ENCODE measurements at places on chromosomes 3 and 15.

GRCh38 chr3:69115731-69116130 is 6.7 kb downstream of the LMOD3 start:
- no peak for DNase-seq

- DNase-seq = no peak
Measured at GRCh38 chr3:119062892-119063291, 28.2 kb upstream of the IGSF11 start.

GRCh38 chr3:41960826-41961750 is 815 bp downstream of the ULK4 start:
- DNase-seq = peak; percentile 79

DNA sequence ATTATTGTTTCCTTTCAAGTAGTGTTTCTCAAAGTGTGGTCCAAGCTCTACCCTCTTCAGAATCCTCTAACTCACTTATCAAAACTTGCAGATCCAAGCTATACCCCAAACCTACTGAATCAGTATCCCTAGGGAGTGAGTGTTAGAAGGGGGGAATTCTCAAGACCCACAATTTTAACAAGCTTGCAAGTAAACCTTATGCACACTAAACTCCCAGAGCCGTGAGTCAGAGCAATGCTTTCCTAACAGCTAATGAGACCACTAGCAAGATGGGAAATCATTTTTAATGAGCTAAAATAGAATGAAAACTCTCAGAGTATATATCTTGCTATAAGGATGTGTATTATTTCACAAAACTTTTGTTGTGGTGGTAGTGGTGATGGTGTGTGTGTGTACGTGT is 41.1 kb upstream of the SRGAP3 start:
- DNase-seq = no peak

DNA sequence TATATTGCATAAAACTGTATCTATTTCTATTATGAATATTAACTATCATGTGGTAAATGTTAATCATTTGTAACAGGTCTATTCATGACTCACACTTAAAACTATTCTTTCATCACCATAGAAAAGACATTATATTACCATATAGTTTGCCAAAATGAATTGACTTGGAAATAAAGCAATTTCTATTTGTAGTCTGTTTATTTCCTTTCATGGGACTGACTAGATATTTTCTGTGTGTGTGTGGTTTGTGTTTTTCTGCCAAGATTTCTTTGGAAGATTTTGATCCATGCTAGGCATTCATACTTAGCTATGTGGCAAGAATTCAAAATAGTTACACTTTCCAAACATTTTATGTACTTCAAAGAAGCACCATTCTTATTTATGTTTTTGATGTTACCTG is 522.5 kb upstream of the AGTR1 start:
- DNase-seq = no peak

DNA sequence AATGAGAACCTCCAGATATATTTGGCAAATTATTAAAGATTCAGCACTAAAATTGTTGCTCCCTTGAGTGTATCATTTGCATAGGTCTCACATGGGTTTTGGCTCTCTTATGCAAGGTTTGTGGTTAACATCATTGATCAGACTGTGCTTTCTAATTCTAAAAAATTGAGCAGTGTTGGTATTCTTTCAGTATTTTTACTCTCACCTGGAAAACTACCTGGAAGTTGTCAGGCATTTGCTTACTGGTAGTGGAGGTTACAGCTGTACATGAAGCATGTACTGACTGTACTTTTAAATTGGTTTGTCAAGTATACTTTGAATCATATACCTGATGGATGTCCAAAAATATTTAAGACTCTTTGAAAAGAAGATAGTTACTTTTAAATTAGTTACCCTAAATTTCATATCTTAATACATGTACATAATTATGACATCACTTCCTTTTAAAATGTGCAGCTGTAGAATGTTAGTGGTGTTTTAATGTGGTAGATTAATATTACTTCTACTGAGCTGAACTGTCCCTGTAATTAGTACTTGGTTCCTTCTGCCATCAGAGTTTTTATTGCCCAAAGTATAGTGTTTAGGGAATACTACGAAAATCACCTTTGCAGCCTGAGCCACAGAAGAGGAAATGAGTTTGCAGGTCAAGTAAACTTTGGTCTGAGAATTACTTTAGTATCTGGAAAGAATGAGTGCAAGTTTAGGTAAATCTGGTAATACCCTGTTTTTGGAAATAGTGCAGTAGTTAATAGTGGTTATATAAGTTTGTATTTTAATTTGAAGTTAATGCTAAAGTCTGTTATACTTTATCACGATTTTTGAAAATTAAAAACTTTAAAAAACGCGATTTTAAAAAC is 2.8 kb downstream of the CHD2 start:
- DNase-seq = no peak

DNA sequence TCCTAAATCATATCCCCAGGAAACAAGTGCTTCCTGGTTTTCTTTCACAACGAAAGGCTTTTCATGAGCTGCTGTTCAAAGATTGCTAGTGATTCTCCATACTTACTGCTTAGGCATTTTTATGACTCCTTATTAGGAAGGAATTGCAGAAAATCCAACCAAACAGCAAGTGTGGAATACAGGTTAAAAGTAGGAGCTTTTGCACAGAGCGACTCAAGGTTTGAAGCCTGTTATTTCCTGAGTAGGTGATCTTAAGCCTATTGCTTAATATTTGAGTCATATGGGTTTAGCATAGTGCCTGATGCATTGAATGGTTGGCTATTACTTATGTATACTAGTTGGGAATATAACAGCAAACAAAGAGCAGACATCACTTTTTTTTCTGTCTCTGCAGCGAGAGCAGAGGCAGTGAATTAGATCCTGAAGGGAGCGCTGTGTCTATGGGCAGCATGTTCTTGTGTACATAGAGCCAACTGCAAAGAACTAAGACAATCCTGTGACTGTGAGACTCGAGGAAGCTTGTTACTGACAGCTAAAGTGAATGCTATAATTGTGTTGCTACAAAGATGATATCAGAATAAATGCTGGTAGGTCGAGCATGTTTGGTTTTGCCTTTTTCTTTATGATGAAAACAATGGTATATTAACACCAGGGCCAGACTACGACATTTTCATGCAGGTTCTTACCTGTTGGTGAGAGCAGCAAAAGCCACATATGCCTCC is 6.3 kb downstream of the TM4SF1 start:
- peak; percentile 33 for DNase-seq

DNA sequence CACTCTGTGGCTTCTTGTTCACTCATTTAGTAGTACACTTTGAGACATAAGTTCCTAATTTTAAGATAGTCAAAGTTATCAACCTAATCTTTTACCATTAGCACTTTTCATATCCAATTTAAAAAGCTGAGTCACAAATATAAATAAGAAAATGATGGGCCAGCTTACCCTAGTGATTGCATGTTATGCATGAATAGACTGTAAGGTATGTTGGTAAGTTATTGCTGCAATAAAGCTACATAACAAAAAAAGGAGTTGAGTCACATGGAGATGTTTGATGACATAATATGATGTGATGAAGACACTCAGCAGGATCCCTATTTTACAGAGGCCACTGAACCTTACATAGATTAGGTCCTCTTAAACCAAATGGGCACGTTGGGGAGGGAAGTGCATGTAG is 161.3 kb downstream of the OCA2 start:
- DNase-seq = no peak

Data from GM23338 (cell line).